ENCODE measurements at places on chromosomes 3 and 15. TPM values are rescaled to one million over a fixed set of nuclear protein-coding genes. Genes with fewer than 3 reads are reported as not detected.

AGTR1 gene
- 4.6 TPM for total RNA-seq

ISLR gene
- 37.4 TPM for total RNA-seq

MED12L gene
- total RNA-seq = 3.9 TPM

DNA sequence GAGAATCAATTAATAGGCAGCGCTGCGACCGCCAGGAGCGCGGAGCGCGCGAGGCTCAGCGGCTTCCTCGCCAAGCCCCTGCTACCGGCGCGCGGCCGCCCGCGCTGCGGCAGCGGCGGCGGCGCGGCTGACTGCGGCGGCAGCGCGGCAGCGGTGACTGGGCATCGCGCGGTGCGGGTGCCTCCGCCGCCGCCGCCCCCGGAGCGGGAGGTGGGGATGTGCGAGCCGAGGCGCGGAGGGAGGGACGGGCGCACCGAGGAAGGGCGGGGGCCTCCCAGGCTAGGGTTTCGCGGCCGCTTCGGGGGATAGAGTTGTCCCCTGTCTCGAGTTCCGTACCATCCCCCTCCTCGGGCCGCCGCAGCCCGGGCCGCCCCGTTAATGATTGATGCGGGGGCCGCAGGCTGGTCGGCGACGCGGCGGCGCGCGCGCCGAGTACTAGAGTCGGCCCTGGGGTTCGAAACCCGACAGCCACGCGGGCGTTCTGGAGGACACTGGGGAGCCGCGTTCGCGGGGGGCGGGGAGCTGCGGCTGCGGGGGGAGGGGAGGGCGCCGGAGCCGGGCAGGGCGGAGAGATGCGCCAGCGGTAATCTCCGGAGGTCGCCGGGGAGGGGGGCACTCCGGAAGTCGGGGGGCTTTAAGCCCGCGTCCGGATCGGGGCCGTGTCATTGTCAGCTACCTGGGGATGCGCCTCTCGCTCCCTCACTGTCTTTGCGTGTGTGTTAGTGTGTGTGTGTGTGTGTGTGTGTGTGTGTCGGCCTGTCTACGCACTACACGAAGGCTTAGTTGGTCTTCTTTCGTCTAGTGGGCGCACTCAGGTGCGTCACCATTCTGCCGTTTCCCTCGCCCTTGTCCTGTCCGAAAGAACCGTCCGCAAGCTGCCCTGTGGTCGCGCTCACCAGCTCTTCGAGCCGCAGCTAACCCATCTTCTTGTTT lies at the start of gene PAQR9:
TSS of gene PAQR9 (minus strand) at position 159 of the 933 bp plus-strand sequence. CDS start 338 bp downstream, outside the sequence.
- DNase-seq = no peak

DNA sequence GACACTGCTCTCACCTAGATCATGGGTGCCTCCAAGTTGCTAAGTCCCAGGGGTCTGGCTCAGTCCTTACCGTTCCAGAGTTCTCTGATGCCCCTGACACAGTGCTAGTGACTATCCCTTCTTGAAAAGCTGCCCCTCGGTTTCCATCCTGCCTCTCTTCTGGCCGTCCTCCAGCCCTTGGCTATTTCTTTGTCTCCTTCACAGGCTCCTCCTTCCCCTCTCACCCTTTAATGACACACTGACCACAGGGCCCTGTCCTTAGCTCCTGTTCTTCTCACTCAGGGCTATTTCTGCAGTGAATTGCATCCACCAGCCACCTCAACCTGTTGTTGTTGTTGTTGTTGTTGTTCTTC lies 31.1 kb downstream of the SLC28A1 start:
- no peak for DNase-seq

VPS8 gene
- 86.4 TPM for total RNA-seq

Data from ureter (tissue), 1 donor.